Activated CD4-positive, alpha-beta T cell treated with anti-CD3 and anti-CD28 coated beads for 24 hours (primary cell): ENCODE measurements at places on chromosomes 1 and 21.

DNA sequence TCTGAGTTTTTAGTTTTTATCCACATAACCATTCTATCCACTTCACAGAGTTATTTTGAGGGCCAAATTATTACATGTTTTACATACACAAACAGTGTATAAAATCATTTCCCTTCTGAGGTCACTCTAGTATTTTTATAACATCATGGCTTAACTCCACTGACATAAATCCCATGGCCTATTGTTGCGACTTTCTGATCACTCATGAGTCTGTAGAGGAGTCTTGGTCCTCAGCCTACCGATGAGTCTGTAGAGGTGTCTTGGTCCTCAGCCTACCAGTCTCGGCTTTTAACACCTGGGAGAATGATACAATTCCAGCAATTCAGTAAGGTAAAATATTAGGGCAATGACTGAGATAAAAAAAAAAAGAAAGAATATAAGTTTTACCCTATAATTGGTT, 483.7 kb downstream of the USP25 start:
- DNase-seq, result no peak

DNA sequence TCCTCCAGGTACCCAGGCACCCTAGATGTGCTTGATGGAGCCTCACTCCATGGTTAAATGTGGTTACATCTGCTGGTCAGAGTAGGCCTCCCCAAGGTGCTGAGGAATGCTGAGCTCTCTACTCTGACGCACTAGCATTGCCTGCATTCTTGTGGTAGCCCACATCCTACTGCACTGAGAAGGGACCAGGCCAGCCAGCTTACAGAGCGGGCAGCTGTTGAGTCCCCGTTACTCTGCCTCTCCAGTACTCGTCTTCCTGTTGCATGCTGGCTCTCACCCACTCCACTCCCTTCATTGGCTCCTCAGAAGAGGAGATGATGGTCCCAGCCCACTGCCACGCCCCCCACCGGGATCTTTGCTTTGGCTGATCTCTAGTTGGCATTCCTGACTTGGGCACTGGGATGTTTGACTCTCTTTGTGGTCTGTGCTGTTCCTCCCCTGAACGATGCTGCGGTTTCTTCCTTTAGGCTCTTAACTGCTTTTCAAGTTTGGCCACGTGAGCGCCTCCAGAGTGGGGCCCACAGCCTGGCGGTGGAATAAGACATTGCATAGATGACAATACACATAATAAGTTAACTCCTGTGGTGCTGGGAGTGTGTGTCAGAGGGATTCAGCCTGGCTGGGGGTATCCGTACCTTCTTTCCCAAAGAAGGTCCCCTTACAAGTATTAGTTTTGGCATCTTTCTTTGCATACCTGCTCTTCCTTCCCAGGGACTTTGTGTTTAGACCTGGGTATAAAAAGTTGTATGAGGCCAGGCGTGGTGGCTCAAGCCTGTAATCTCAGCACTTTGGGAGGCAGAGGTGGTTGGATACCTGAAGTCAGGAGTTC, 18.6 kb downstream of the AZIN2 start:
- peak; percentile 41 for DNase-seq

- no peak for DNase-seq
Observed at GRCh38 chr1:168428063-168428731, 115.6 kb downstream of the XCL2 start.

DNA sequence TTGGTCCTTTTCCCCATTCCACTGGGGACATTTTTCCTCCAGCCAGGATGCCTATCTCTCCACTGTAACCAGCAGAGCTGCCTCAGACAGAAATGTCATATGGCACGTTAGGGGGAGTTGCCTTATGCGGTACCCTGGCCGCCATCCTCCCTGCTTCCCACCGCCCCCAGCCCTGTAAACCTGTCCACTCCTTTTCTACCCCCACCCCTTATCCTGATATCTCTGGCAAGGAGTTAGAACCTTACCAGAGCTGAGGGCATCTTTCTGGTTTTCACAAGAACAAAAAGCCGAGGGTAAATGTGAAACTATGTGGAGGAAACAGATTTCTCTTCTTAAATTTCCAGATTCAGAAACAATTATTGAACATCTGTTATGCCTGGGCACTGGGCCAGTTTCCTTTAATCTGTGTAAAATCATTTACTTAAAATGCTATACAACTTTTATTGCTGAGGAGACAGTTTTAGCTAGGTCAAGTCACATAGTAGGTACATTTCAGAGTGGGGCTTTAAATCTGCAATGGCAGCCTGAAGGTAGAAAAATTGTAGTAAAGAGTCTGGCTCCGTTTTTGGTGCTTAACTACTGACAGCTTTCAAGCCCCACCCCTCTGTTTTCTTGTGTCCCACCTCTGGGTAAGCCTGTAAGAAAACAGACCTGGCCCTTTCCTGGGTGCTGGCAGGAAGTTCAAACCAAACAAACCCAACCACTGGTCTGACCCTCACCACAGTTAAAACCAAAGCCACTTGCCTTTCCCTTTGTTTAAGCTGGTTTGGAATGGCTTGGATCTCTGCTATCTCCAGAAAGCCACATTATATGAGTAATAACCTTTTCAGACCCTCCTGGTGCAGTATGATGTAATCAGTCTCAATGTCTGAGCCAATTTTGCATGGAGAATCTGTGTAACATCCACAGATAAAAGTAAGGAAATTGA, 319.0 kb downstream of the HHAT start:
- no peak for DNase-seq

GRCh38 chr21:29909571-29909970, 30.2 kb downstream of the GRIK1 start:
- DNase-seq, result no peak

DNA sequence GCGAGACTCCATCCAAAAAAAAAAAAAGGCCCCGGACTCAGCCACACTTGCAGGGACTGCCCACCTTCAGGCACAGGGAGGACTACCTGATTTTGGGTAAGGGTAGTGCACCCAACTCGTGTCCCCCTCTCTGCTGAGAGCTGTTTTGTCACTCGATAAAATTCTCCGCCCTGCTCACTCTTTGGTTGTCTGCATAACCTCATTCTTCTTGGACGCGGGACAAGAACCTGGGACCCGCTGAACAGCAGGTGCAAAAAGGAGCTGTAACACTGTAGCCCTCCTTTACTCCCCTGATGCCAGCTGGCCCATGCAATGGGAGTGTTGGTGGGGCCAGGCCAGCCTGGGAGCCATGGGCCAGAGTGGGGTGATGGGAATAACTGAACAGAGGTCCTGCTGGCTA, 10.6 kb downstream of the S100B start:
- DNase-seq, result no peak
